ENCODE measurements at places on chromosomes 11 and 22.

DNA sequence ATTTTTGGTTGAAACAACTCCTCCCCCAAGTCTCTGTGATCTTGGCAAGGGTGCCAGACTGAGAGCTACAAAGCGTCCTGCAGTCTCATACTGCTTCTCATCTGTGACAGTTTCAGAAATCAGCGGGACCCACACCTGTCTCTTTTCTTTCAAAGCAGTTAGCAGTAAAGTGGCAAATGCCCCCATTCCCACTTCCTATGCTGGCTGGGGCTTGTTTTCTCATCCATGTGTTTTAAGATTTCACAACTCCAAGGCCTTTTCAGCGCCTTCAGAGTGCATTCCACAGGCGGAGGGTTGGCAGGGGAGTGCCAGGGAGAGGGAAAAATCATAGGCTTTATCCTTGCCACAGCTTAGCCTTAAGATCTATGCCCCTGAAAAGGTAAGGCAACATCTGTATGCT lies 493.5 kb downstream of the OPCML start:
- DNase-seq = no peak

GRCh38 chr11:36044636-36045035 lies 100.8 kb downstream of the LDLRAD3 start:
- DNase-seq = no peak

DNA sequence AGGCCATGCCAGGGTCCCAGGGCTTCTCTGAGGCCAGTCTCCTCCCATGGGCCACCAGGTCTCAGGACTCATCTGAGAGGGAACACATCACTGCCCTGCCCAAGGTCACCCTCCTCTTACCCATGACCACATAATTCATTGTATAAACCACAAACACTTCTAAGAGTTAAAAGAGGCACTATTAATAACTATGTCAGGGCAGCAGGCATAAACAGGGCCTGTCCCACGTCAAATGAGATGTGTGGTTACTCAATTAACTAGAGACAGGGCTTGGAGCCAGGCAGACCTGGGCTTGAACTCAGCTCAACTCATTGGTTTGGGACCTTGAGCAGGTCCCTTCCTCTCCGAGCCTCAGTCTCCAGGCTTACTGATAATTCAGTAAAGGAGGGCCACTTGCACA lies 33.1 kb downstream of the ARAP1 start:
- DNase-seq = no peak

DNA sequence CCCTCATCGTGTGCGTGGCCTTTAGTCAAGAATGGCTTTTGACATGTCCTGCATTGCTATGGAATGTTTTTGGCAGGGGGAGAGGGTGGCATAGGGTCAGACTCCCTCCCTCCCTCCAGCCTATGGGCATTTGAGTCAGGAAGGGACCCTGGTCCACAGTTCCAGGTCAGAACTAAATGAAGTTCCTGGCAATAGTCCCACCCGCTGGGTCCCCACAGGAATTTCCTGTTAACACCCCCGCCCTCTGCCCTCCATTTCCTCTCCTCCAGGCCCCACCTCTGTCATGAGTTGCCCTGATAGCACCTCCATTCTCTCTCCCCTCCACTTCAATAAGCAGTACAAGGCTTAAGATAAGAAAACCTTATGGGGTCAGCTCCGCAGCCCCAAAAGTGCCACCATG lies 40.8 kb upstream of the LMO2 start:
- DNase-seq = no peak

- no peak for DNase-seq
These were observed 4.4 kb downstream of the CAVIN3 start for GRCh38 chr11:6315811-6316425.

DNA sequence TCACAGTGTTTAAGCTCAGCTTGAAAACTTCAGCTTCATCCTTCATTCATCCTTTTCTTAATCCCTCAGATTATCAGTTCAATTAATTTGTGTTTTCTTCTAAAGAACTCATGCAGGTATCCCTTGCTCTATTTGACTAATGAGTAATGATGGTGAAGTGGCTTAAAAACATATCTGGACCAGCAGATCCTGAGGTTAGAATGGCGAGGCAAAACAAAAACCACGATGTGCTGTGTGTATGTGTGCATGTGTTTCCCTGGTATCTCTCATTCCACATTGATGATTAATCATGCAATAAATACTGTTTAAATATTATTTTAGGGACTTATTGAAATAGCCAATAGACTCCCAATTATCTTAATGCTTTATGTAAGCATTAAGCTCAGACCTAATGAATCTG lies 437.0 kb downstream of the DYNC2H1 start:
- DNase-seq = no peak

DNA sequence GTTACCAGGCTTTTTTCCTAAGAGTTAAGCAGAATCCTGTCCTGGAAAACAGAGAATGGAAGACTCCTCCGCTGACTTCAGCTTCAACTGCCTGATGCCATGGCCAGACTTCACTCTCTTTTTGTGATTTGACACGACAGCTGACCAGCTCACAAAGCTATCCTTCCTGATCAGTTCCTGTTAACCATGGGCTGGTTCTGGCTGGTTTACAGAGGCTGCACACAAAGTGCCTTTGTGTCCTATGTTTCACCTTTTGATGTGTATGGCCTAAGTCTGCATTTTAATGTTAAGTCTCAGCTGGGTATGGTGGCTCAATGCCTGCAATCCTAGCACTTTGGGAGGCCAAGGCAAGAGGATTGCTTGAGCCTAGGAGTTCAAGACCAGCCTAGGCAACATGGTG lies 11.1 kb downstream of the FOLR3 start:
- DNase-seq = no peak

GRCh38 chr22:38655519-38656255 lies 505 bp downstream of the FAM227A start:
- DNase-seq = no peak

GRCh38 chr11:67356864-67357561 lies 3.7 kb upstream of the POLD4 start:
- no peak for DNase-seq

GRCh38 chr11:62603776-62604299 lies 2.2 kb upstream of the MTA2 start:
- DNase-seq = no peak

GRCh38 chr11:34620820-34621792 lies at the start of gene EHF:
EHF (plus strand) TSS chr11:34621093; CDS start chr11:34642631, 21,538 bp downstream.
- no peak for DNase-seq

DNA sequence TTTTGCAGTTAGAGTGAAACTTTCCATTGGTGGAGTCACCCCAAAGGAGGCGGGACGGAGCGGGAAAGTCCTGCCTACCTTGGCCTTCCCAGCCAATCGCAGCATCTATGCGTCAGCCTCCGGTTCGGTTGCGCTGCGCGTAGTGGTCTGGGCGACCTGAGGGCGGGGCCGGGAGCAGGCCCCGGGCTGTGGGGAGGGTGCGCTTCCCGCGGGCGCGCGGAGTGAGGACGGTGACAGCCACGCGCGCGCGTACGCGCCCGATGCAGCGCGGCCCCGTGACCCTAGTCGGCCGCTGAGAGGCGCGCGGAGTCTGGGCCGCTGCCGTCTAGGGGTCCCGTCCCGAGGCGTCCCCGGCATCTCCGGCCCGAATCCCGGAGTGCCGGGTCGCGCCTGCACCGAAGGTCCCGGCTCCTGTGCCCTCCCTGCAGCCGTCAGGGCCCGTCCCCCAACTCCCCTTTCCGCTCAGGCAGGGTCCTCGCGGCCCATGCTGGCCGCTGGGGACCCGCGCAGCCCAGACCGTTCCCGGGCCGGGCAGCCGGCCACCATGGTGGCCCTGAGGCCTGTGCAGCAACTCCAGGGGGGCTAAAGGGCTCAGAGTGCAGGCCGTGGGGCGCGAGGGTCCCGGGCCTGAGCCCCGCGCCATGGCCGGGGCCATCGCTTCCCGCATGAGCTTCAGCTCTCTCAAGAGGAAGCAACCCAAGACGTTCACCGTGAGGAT lies at the start of gene NF2:
Gene NF2 (plus strand): TSS at position 276 of the 718 bp plus-strand sequence. CDS start 366 bp downstream, at position 642.
- DNase-seq = peak; percentile 95

- no peak for DNase-seq
These were observed 26.3 kb downstream of the RNF141 start for GRCh38 chr11:10514709-10515108.

DNA sequence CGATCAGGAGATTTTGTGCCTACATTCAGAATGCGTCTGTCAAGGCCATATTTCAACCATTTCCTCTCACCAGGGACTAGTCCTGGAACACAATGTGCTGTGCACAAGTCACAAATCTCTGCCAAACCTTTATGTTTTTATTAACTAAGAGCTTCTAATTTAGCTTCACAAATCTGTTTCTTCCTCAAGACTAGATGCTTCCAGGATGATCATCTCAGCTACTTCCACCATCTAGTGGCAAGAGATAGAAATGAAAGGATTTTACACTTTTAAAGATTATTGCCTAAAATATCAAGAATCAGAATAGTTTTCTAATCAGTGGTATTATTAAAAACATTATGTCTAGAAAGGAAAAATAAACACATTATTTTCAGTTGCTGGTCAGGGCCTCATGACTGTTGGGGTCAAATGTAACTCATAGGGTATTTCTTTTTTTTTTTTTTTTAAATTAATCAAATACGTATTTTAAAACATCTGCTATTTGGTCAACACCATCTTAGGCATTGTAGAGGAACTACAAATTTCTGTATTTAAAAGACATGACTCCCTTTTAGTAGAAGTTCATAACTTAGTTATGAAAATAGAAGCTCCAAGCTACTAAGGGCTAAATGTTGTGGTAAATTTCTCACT lies 1102.6 kb downstream of the DLG2 start:
- no peak for DNase-seq

- peak; percentile 36 for DNase-seq
These were observed 1.0 kb upstream of the TOB2 start for GRCh38 chr22:41447435-41448188.

GRCh38 chr11:25423436-25424199 lies 908.3 kb upstream of the ANO3 start:
- DNase-seq = no peak

DNA sequence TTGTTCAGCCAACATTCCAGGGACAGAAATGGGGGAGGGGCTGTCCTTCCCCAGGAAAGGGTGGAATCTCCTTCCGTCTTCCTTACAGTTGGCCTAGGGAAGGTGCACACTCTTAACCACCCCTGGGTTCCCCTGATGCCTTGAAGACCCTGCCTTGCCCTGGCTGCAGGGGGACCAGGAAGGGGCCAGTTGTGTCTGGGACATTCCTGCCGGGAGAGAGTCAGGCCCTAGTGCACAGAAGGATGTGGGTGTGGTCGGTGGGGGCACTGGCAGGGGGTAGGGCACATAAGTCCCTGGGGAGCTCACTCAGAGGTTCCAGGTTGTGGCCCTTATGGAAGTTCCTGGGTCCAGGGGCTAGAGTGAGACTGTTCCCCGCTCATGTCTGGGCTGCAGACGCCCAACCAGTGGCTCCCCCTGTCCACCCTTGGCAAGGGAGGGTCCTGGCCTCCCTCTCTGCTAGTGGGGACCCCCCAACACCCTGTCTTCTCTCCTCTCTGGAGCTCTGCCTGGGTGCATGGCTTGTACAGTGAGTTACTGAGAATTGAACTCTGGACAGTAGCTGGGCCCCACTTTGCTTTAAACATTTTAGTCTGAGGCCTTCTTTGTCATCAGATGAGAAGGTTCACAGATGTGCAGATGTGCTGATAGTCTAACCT lies 2.0 kb upstream of the APOBEC3A start:
- no peak for DNase-seq

All from activated gamma-delta T cell (primary cell).